Activated T-cell treated with anti-CD3 and anti-CD28 coated beads for 24 hours (primary cell): ENCODE measurements at places on chromosomes 5 and 9.

DNA sequence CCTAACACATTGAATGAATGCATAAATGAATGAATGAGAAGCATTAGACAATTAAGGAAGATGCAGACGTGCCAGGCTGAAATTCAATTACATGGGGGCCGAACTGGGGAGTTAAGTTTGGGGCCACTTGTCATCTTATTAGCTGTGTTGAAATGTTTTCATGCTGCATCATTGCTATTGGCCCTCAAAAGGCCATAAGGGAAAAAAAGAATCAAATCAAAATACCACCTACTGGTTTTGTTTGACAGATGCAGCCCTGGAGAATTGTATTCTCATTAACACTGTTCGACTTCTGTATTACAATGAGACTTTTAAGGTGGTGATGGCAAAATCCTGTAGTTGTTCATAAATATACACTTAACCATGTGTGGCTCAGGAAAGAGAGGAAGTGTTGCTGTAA lies 38.4 kb downstream of the UBE2QL1 start:
- DNase-seq, result no peak

DNA sequence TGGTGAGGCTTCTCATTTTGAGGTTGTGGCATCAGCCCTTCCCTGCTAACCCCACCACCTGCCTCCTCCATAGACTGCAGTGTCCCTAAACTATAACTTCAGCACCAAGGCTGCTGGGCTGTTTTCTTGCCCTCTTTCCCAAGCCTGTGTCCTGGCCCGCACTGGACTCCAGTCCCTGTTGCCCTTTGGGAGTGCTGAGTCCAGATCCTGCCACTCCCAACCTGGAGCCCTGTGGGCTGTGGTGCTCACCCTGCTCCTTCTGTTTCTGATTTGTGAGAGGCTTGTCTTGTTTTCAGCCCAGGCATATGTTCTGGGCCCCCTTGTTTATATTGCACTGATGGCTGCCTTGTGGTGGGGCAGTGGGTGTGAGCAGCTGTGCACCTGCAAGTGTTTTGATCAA lies 39.7 kb upstream of the RNU6ATAC start:
- no peak for DNase-seq

- DNase-seq, result no peak
These were observed 42.2 kb downstream of the PTTG1 start for GRCh38 chr5:160463740-160464465.

GRCh38 chr5:92337772-92338234 lies 954.7 kb upstream of the ARRDC3 start:
- DNase-seq, result no peak

DNA sequence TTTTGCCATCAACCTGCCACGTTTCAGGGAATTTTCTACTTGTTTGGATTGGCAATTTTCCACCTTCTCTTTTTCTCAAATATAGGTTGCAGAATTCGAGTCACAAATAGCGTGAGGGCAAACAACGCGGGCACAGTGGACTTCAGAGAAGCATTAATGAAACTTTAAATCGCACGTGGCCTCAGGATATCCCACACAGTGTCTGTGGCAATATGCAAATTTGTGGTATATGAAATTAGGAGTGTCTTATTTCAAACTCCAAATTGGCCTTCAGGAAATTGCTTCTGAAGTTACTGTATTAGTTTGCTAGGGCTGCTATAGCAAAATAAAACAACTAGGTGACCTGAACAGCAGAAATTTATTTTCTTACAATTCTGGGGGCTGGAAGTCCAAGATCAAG lies 91.2 kb downstream of the MTRR start:
- no peak for DNase-seq

DNA sequence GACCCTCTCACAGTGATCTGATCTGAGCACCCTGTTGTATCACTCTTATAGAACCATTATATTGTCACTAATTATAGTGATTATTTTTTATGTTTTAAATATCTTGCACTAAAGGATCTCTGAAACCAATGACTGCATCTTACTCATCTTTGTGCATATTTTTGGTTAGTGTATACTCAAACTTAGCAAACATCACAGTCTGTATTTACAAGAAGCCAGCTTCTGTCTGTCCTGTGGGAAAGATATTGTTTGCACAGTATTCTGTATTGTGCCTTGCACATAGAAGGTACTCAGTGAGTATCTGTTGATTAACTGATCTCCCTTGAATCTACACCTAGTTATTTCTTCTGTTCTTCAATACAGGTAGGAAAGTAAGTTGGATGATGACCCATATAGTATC lies 131.5 kb downstream of the PAM start:
- DNase-seq, result no peak

DNA sequence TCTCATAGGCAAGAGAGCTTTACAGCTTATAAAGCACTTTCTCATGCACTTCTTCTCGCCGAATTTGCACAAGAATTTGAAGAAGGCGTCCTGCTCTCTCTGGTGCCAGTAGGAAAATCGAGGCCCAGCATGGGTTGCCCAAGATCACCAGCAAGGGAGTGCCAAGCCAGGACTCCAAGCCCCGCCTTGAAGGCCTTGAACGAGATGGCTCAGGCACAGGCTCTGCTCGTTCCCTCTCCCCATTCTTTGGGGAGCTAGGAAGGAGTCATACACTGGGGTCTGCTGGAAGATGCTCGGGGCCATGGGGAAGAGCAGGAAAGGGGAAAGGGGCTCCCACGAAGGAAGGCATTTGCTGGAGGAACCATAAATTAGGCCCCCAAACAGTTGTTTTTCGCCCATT lies 46.7 kb downstream of the PAX5 start:
- no peak for DNase-seq

GRCh38 chr5:10576121-10576789 lies 12.4 kb downstream of the ANKRD33B start:
- DNase-seq, result no peak

DNA sequence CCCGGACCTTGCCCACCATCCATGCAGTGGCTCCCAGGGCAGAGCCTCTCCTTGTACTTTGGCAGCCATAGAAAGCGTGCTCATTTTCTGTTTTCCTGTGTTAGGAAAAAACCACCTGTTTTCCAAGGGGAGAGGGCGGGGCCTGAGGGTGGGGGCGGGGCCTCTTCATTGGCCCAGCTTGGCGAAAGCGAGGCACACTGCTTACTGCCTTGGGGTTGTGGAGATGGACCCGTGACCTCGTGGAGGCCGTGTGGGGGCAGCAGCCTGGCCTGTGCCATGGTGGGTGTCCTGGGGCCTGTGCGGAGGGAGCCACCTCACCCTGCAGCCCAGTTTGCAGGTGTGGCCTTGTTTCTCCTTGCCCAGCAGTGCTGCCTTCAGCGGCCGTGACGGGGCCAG lies 4.4 kb upstream of the TOR4A start:
- no peak for DNase-seq

GRCh38 chr5:173010547-173011464 lies 27.2 kb downstream of the ATP6V0E1 start:
- no peak for DNase-seq

- no peak for DNase-seq
These were observed 11.0 kb downstream of the NCS1 start for GRCh38 chr9:130183133-130183762.

GRCh38 chr5:38347040-38347763 lies 88.8 kb downstream of the EGFLAM start:
- DNase-seq, result no peak

DNA sequence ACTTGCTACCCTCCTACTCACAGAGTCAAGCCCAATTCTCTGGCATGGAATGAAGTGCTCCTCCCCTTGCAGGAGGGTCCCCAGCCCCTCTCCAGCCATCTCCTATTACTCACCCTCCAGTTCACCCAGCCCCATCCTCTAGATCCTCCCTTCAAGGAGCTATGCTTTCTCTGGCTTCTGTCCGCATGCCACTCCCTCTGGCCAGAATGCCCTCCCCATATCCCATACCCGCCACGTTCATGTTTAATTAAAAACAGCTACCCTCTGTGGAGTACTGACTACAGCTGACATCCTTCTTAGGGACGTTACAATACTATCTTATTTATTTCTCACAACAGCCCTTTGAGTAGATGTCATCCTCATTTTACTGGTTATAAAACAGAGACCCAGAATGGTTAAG lies 3.0 kb downstream of the F2R start:
- DNase-seq, result no peak

GRCh38 chr9:126205265-126205664 lies 121.4 kb upstream of the MVB12B start:
- DNase-seq, result no peak

DNA sequence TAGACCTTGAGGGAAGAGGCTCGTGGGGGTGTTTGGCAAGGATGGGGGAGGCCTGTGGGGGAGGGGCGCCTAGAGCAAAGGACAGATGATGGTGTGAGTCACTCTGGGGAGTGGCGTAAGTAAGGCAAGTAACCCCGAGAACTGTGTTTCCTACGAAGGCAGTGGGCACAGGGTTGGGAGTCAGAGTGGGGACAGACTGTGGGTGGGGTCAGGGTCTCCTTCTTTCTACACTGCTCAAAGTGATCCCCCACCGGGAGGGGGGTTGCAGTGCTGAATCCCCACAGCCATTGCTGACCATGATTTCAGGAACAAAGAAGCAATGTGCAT lies 136.8 kb downstream of the TENT4A start:
- DNase-seq, result no peak

- DNase-seq, result no peak
These were observed 272.1 kb upstream of the CDH10 start for GRCh38 chr5:24916863-24917262.

- DNase-seq, result no peak
These were observed 10.4 kb downstream of the RAI14 start for GRCh38 chr5:34666392-34667080.

DNA sequence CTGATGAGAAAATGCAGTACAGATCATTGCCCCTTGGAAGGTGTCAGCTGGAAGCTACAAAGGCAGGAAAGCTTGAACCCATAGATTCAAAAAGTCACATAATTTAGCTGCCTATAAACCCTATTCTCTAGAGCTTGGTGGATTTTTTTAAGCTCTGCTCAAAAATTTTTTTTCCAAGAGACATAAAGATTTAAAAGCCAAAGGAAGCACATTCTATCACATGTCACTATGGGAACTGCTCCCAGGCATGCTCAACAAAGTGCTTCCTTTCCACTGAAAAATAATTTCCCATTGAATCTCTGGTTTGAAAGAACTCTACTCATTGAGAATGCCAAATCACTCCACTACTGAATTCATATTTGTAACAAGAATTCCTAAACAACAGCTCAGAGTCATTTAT lies 419.8 kb downstream of the CETN3 start:
- no peak for DNase-seq

DNA sequence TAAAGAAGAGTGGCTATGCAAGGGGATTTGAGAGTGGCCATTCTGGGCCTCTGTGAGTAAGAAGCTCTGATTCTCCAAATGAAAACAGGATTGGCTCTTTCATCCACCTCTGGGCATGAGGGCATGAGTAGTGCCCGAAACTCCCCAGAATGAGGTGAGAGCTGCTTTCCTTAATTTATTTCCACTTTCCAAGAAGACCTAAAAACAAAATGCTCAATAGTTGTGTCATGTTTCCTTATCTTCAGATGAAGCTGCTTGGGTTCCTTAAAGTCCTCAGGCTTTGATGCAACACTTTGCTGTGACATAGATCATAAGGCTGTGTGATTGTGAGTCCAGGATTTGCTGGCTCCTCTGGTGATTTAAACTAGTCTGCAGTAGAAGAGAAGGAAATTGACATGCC lies 3.1 kb upstream of the ZCCHC10 start:
- DNase-seq, result no peak

DNA sequence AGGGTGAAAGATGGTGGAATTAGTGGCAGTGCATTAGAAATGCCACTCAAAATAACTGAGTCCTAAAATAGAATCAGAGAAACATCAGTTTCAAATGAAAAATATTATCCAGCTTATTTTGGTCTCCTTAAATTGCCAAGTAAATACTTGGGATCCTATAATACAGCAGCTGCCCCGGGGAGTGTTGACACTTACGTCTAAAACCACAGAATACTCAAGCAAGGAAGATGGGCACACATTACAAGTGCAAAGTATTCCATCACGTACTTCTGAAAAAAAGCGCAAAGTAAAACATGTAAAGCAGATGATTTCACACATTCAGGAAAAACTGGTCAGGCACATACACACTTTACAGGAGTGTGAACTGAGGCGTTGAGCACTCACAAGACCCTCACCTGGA lies 2.4 kb upstream of the ARHGEF37 start:
- no peak for DNase-seq

DNA sequence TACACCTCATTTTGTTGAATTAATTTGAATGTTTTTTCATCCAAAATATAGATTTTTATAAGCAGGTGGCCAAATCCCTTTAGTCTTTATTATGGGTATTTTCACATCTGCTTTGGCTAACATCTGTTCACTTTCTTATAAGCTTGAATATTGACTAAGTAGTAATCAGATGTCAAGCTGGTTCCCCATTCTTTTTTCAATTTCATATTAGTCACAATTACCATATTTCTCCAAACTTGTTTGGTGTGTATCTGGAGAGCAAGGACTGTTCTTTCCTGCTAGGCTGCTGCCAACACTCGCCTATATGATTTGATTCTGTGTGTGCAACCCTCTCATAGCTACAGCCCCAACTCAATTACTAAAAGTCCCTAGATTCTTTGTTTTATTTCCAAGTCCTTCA lies 608.5 kb downstream of the PSAT1 start:
- DNase-seq, result no peak

- DNase-seq, result no peak
These were observed 236.6 kb downstream of the ARL15 start for GRCh38 chr5:54073735-54074134.

GRCh38 chr9:9522406-9522805 lies 1090.4 kb downstream of the PTPRD start:
- no peak for DNase-seq
